HEK293T (cell line): ENCODE measurements at places on chromosomes 2 and 18.

GRCh38 chr2:226466589-226466988 is 333.0 kb downstream of the IRS1 start:
- no peak for DNase-seq

GRCh38 chr18:27713738-27714095 is 463.2 kb downstream of the CDH2 start:
- DNase-seq = no peak

GRCh38 chr2:219285894-219286425 is 6.8 kb downstream of the DNAJB2 start:
- peak; percentile 53 for DNase-seq

DNA sequence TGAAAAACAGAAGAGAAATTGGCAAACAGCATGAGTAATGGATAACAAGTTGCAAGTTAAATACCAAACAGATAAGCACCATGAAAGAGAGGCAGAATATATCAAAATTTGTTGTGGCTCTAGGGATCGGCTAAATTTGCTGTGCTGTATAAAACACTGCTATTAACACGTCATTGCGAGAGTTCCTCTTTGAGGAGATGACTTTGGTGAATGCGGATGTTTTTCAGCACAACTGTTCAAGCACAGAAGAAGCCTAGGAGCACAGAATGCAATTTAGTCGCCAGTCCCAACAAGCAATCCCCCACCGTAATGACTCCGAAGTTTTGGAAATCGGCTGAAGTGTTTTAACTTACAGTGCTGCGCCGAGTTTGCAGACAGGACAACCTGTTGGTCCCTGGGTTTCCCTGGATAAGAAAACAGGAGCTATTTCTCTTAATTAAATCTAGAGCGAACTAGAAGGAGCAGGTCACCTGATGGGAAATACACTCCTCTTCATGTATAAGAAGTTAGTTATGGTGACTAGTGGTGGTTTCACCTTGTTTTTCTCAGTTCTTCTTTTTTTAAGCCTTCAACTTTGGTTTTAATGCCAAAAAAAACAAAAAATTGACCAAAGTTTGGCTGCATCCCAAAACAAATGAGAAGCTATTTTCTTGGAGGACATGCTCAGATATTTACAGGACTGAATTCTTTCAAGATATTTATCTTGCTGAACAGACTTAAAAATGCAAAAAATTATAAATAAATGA is 454.1 kb upstream of the SALL3 start:
- no peak for DNase-seq

GRCh38 chr2:190123956-190124355 is 61.4 kb upstream of the MSTN start:
- DNase-seq = no peak

DNA sequence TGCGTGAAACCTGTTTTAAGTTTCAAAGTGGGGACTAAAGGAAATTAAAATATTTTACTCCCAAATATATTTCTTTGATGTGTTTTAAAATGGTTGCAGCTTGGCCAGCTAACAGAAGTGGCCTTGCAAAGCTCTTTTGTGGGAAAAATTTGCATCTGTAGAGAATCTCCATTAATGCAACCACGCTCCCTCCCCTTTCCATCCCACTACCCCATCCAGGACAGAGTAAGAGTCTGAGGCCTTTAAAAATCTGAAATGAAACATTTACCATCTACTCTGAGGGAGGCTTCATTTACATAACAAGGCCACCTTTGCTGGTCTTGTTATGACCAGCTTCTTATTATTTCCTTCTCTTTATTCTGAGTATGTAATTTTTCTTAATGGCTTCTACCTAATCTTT is 63.5 kb downstream of the STAT4 start:
- DNase-seq = no peak

DNA sequence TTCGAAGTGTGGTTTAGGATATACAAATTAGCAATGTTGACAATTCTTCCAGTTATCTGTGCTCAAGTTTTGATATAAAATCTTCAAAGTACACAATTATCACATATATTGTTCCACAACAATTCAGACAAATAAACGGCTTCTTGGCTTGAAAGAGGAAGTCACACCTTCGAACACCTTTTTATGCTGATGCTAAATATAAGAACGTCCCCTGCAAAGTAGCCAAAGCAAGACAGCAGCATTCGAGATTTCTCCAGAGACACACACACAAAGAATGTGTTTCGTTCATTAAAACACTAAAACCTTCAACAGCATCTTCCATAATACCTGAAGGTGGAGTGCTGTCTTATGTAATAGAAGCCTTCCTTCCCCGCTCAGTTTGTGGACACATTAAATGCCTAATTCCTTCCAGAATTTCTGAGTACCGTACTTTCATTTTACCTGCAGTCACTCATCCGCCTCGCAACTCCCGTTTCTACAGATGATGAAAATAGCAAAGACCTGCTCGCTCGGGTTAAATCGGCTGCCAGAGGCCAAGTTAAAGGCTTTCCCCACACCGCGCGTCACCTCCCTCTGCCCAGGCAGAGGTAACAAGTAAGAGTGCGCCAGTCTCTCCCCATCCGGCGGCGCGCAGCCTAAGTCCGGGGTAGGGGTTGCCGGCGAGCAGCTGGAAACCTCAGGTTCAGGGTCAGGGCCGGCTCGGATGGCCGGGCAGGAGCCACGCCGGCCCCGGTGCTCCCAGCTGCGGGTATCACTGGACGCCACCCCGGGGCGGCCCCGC is 847 bp downstream of the SERPINE2 start:
- peak; percentile 64 for DNase-seq
